Ammon's horn (tissue), 1 donor: ENCODE measurements at places on chromosomes 6 and 20.

- DNase-seq, result no peak
Measured at GRCh38 chr6:28995093-28995650, 9.9 kb downstream of the ZNF311 start.

- DNase-seq, result no peak
Measured at GRCh38 chr6:110345025-110345424, 13.1 kb downstream of the METTL24 start.

DNA sequence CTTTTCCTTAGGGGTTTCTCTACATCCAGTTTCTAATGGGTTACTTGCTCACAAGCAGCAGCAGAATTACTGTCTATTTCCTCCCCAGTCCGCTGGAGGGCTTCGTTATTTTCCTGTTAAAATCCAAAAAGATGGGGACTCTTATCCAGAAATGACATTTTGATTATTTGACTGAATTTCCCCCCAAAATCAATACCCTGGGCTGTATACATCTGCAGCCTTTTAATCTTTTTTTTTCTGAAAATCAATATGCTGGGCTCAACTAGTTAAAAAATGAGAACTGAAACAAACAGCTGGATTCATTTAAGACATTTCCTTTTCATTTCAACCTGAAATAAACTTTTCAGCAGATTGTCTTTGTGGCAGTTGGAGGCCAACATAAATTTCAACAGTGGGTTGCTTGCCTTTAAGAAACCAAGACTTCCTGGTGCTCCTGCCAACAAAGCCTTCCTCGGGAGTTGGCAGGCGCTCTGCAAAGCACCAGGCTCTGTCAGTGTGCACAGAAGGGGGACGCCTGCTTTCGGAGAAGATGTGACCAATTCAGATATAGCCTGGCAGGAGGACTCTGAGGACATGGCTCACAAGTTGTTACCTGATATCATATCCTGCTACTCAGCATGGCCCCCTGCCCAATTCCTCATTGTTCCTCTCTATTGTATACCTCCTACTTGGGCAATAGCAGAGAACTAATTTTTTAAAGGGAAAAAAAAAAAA lies 204.7 kb upstream of the ARG1 start:
- DNase-seq, result peak; percentile 82

DNA sequence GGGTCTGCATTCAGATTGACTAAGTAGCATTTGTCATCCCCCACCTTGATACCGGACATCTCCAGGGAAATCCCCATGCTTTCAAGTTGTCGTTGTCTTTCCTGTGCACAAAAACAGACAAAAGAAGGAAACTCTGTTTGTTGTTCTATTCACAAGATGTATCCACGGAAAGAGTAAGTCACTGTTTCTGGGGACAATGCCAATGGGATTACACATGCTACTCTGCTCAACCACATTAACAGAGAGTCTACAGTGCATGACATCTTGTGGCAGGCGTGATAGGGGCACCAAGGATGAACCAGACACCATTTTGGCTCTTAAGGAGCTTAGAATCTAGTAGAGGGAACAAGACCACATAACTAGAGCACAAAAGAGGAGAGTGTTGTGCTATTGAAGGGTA lies 124.4 kb upstream of the NUP153 start:
- peak; percentile 62 for DNase-seq

GRCh38 chr6:86192123-86192522 lies 549.4 kb upstream of the SYNCRIP start:
- no peak for DNase-seq

- no peak for DNase-seq
Measured at GRCh38 chr6:148548749-148549140, 198.1 kb upstream of the UST start.

DNA sequence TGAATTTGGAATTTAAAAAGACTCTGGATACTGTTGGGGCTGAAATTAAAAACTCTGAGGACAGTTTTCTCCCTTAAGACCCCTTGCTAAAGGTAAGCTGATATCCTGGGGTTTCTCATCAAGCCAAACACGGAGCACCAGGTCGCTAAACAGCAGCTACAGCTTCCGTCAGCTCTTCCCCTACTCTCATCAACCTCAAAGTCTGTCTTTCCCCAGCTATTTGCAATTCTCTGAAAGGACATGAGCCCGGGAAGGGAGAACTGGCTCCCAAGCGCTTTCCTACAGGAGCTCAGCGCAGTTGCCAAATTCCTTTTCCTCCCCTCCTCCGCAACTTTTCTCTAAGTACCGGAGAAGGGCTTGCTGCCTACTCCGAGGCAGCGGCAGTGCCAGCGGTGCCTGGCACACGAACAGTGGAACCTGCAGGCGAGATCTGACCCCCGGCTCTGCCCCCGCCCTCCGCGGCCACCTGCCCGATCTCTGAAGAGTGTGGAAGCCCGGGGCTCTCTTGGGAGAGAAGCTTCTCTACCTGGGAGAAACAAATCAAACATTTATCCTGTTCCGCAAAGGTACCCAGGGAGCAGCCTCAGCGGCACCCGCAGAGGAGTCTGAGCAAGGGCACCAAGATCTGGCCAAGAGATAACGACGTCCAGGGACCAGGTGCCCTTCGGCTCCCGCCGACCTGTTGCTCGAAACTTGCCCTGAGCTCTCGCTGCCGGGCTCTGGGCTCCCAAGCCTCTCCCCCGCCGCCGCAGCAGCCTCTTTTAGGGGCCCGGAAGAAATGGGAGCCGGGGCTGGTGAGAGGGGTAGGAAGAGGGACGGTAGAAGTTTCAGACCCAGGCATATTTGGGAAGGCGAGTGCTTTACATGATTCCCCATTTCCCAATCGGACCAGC lies 2.2 kb downstream of the CBLN4 start:
- peak; percentile 7 for DNase-seq

DNA sequence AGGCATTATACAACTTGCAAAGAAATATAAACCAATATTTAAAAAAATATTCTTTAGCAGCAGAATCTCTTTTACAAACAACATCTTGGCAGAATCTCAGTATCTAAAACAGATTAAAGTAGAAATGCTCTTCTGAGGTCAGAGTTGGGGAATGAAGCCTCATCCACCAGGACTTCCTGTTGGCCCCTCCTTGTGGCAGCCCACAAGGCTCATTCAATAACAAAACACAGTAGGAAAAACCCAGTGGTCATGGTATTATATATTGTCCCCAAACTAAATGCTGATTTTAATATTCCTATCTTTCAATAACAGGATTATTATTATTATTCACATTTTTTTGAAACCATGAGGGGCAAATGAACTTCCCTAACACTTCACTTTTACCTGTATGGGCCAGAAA lies 368.6 kb downstream of the BTBD9 start:
- no peak for DNase-seq

DNA sequence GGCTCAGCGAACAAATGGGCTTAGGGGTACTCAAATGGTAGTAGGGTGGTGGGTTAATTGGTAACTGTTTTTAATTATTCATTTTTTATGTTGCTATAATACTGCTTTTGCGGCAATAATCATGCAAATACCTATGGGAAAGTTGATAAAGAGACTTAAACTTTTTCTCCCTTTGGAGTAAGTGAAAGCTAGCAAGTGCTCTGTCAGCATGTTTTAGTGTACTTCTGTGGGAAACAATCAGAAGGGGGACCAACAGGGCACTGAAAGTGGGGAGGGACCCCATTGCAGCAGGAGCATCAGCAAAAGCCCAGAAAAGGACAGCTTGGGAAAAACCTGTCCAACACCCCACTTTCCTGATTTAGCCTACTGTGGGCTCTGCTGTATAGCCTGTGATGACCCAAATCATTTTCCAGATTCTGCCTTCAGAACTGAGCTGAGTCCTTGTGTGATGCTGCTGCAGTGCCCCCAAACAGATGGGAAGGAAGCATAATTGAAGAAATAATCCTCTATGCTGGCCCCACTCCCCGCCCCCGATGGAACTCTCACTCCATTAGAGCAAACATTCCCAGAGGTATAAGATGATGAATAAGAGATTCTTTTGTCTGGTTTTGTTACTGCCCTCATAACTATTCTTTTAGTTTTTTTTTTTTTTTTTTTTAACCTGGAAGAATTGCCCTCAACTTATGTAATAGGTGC lies 322.8 kb downstream of the CD83 start:
- no peak for DNase-seq

DNA sequence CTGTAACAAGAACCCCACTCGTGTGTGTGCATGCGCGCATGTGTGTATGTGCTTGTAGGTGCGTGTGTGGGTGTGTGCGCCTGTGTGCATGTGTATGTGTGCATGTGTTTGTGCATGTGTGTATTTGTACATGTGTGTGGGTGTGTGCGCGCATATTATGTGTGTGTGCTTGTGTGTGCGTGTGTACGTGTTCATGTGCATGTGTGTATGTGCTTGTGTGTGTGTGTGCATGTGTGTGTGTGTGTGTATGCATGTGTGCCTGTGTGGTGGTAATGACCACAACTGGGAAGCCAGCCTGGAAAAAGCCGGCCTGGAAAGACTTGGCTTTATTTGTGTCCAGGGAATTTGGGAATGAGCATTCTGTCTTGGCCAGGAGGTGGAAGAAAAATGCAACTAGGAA lies 157.5 kb downstream of the PAX1 start:
- DNase-seq, result no peak

- DNase-seq, result no peak
Measured at GRCh38 chr6:41054511-41054910, 1.5 kb downstream of the APOBEC2 start.

GRCh38 chr6:168244961-168245551 lies 74.5 kb downstream of the DACT2 start:
- no peak for DNase-seq

- no peak for DNase-seq
Measured at GRCh38 chr6:157887892-157888291, 64.8 kb downstream of the SNX9 start.

DNA sequence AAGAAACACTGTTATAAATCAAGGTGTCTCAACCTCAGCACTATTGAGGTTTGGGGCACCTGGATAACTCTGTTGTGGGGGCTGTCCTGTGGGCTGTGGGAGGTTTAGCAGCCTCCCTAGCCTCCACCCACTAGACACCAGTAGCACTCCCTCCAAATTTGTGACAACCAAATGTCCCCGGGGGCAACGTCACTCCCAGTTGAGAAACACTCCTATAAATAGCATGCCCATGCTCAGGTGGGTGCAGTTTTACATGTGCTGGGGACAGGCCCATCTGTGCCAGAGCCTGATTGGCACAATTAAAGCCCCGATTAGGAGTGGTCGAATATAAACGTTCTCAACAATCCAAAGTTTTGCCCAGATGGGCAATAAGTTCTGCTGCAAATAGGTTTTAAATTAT lies 78.9 kb downstream of the FAM50B start:
- no peak for DNase-seq

- no peak for DNase-seq
Measured at GRCh38 chr6:135811644-135812526, 39.6 kb upstream of the PDE7B start.

DNA sequence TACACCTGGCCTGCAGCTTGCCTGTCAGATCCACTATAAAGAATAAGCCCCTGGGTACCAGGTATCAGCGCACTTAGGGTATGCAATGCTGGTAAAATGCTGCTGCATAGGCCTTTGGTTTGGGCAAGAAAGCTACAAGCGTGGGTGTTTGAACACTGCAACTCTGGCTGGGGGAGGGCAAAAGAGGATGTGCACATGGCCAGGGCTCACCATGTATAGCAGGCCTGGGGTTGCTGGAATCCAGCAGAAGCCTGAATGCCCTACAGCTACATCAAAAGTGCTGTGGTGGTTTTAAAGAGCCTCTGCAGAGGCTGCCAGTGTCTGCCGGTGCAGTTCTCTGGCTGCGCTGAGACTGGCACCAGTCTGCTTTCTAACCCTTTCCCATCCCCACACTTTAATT lies 51.7 kb downstream of the UQCC1 start:
- no peak for DNase-seq

DNA sequence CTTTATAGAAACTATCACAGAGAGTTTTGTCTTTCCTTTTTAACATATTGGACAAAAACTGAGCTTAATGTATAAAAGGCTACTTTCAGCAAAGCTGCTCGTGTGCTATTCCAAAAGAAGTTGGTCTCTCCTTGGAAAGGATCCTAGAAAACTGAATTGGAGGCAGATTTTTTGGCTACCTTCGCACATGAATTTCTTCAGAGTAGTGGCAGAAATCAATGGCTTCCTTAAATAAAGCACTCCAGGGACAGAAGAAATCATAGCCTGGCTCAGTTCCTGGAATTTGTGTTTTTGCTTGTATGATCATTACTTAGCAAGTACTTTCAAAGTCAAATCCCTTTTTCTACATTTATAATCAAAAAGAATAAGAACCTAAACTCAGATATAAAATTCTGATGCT lies 780.3 kb downstream of the PHF3 start:
- peak; percentile 2 for DNase-seq

DNA sequence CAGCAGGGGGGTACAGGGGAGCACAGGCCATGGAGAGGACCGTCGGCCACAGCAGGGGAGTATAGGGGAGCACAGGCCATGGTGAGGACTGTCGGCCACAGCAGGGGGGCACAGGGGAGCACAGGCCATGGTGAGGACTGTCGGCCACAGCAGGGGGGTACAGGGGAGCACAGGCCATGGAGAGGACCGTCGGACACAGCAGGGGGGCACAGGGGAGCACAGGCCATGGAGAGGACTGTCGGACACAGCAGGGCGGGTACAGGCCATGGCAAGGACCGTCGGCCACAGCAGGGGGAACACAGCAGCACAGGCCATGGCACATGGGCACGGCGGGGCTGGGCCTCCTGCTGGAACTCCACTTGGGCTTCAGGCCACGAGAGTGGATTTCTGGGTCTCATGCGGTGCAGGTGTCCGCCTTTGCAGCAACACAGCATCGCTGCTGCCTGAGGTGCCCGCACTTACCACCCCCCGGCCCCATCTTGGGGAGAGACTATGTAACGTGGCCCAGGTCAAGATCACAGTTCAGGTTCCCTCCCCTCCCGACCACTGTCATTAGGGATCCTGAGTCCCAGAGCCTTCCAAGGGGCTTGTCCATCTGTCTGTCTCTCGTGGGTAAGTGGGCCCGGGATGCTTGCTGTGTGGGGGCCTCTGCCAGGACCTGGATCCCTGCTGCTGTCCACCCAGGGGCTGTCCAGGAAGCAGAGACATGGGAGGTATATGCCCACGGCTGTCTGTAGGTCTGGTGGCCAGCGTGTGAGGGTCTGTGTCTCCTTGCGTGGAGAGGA lies 2.5 kb downstream of the NPBWR2 start:
- DNase-seq, result no peak

- no peak for DNase-seq
Measured at GRCh38 chr6:73727114-73727513, 31.1 kb downstream of the CD109 start.

DNA sequence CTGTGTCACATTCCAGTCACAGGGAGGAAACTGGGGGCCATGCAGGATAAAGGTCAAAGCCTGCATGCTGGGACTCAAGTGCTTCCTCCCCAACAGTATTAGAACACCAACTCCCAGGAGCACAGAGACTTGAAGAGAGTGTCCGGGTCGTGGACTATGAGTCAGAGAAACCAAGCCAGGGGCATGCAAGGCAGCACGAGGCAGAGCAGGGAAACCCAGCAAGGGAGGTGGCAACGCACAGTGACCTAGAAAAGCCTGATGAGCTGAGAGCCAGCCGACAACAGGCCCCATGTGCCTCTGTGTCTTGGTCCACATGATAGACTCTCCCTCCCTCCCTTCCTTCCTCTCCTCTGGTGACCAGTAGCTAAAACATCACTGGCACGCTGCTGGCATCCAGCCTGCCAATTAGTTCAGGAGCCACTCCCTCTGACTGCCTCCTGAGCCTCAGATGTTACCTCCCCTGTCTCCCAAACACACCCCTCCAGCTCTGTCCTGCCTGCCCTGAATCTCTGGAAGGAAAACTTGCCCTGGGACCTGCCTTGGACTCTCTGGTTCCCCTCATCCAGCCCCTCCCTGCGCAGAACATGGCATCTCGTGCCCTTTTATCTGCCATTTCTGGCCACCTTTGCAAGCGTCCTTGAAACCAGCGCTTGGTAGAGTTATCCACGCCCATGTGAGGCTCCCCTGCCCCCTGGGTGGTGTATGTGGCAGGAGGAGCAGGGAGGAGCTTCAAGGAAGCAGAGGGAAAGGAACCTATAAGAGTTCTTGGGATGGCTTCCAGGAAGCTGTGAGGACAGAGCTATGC lies 16.2 kb upstream of the RNF39 start:
- no peak for DNase-seq
